ENCODE measurements at places on chromosomes 5 and 9. TPM values are rescaled to one million over a fixed set of nuclear protein-coding genes. Genes with fewer than 3 reads are reported as not detected.

The RACK1 gene
- 1,656 TPM for total RNA-seq

The CCNO gene
- total RNA-seq = 0.48 TPM

The PDLIM4 gene
- total RNA-seq = 50.3 TPM

The FAM120A gene
- 109 TPM for total RNA-seq

The LIX1 gene
- not detected for total RNA-seq

The FOXD4L3 gene
- not detected for total RNA-seq

The NRG2 gene
- 4.5 TPM for total RNA-seq

The CREBRF gene
- total RNA-seq = 31.8 TPM

The GARIN3 gene
- not detected for total RNA-seq

The AQP7 gene
- total RNA-seq = 2.1 TPM

The ZNF189 gene
- 18.8 TPM for total RNA-seq

The KIF4B gene
- total RNA-seq = not detected

The FOXD4 gene
- total RNA-seq = not detected

The NEUROG1 gene
- not detected for total RNA-seq

The ARID3C gene
- total RNA-seq = not detected

Data from uterus (tissue), 4 donors.